ENCODE measurements at places on chromosomes 13 and 19.
A peak's percentile ranks its signal among the peaks of the same experiment; 100 is the strongest.

GRCh38 chr13:48749144-48749543, 95.4 kb downstream of the CYSLTR2 start:
- no peak for DNase-seq

DNA sequence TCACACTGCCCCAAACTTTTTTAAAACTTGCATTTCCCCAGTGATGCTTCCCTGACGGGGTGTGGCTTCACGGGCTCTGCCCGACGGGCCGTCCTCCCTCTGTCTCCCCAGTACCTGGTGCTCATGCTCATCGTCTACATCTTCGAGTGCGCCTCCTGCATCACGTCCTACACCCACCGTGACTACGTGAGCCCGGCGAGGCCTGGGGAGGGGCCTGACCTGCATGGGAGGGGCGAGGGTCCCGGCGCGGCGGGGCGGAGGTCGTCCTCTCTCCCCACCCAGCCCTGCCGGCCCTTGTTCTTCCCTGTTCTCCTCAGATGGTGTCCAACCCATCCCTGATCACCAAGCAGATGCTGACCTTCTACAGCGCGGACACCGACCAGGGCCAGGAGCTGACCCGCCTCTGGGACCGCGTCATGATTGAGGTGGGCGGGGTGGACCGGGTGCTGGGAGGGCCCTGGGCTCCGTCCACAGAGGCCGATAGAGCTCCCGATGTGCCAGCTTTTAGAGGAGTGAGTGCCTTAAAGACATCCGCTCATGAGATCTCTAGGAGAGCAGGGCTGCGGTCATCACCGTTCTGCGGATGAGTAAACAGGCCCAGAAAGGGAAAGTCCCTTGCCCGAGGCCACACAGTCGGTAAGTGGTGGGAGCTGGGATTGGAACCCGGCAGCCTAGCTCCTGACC, 6.9 kb downstream of the UPK1A start:
- DNase-seq, result no peak

- no peak for DNase-seq
These were observed 8.9 kb downstream of the ZC3H4 start for GRCh38 chr19:47104680-47105079.

DNA sequence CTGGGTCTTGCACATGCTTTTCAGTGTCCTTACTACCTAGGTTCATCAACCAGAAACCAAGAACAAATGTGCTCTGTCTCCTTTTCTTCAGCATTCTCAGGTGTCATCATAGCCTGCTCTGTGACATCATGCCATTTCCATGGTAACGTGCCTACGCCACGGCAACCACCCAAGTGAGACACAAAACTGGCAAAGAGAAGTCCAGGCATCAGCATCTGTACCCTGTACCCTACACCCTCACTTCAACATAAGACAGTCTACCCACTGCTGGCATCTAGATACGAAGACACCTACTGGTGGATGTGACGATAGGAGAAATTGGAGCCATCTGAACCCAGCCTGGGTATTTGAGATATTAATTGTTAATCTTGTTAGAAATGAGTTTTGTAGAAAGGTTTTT, 13.3 kb downstream of the ZC3H4 start:
- no peak for DNase-seq

DNA sequence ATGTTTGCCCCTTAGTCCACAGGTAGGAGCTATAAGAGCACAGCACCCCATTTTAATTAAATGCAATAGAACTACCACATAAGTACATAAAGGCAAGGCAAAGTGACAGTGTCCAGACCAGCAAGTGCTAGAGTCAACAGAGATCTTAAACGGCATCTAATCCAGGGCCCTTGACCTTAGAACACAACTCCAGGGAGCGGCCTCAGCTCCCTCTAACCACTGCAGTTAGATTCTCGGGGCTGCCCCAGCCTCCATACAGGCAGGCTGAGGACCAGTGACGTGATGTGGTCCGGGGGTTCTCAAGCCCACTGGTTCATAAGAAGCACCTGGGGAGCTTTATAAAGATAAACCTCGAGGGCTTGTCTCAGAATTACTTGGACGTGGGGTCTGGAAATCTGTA, 10.0 kb upstream of the ATP12A start:
- no peak for DNase-seq

- peak; percentile 96 for DNase-seq
These were observed at the start of gene ZNF44 for GRCh38 chr19:12294249-12295158. TSS of gene ZNF44 (minus strand) at chr19:12294883. CDS start at chr19:12294694, 189 bp downstream.

DNA sequence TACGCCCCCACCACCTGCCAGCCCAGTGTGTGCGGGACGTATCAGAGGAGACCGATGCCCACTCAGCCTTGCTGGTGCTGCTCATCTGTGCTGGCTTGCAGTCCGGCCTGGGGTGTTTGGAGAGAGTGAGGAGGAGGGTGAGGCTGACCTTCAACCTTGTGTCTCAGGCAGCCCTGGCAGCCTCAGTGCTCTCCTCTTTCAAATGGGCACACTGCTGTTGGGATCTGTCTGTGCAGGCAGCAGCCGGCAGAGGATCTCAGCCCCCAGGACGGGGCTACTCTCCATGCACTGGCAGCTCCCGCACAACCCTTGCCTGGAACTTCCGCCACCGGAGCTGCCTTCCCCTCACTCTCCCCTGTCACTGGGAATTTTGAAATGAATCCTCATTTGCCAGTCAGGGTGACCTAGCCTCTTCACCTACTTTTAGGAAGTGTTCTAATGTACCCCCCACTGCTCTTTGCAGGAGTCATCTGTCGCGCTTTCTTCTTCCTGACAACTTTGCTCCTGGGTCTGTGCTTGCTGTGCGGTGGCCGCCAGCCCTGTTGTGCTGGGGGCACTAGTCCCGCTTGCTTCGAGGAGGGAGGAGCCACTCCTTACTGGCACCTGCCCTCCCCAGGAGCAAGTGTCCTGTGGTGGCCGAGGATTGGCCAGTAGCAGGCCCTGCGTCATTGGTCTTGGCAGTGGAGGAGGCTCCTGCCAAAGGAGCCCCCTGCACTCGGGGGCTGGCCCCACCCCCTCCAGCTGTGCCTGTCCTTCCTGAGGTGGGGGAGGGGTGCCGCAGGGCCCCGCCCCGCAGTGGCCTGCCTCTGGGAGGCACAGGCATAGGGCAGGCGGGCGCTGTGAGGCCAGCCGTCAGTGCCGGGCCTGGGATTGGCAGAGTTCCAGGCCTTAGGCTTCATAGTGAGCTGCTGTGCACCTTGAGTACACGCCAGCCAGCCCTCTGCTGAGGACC, 53.4 kb downstream of the TSSK6 start:
- peak; percentile 87 for DNase-seq

DNA sequence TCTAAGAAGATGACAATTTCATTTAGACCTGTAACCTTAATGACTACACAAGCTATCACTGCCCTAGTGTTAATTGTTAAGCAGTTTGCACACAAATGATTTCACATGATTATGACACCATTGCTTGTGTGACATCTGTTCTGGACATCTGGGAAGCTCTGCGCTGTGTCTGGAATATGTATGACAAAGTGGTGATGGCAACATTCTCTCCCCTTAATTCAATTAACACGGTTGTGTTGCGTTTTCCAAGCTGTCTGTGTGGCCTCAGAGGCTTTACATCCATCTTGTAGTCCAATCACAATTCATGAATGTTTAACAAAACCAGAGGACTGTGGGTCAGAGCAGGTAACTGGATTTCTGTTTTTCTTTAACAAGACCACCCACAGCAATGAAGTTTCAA, 204.4 kb downstream of the COG6 start:
- DNase-seq, result peak; percentile 94

DNA sequence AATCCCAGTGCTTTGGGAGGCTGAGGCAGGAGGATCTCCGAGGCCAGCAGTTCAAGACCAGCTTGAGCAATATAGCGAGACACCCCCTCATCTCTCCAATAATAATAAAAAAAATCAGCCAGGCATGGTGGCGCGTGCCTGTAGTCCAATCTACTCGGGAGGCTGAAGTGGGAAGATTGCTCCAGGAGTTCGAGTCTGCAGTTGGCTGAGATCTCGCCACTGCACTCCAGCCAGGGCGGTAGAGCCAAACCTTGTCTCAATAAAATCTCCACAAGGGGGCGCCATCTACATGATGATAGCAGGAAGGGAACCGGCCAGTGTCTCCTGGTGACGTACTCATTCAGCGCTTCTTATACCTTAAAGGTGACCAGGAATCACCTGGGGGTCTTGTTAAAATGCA, 13.6 kb upstream of the C5AR1 start:
- DNase-seq, result peak; percentile 65

DNA sequence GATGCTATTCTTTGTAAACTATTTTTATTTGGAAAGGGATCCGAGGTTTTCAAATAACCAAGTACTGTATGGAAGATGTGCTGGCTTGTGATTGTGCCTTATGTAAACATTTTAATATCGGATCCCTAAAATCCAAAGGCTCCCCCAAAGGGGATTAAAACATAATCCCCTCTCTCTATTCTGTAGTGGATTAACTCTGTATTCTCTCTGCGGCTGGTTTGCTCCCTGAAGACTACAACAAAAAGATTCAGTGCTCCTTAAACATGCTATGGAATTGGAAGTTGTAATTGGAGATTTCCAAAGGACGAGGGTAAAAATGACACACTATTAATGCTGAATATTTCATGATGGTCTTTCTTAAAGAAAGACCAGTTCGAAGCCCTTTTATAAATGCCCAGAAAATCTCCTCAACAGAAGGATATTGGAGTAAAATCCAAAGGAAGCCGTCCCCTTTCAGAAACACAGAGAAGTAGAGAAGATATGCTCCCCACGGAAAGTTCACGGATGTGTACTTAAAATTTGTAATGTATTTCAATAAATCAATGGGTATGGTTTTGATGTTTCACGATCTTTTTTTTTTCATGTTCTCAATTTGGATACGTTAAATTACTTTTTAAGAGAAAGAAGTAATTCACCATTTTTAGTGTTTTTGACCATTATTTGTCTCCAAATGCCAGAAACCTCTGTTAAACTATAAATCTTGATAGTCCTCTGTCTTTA, 6.5 kb downstream of the MAB21L1 start:
- DNase-seq, result no peak

DNA sequence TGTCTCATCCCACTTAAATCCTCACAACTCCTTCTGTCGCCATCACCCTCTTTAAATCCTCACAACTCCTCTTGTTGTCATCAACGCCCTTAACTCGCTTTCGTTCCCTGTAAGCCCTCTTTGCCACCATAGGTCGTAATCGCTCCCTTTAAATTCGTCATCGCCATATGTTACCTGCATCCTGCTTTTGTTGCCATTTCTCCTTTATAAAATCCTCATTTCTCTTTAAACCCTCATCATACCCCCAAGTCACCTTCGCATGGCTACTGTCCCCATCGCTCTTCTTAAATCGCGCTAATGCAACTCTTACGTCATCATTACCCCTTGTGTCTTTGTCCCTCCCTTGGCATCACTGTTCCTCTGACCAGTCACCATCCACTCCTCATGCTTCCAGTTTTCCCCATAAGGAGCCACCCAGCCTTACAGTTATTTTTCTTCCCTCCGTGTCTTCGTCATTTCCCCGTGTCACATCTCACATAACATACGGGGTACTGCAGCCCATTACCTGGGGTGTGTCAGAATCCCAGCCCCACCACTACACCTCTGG, 539 bp downstream of the PLD3 start:
- peak; percentile 28 for DNase-seq

DNA sequence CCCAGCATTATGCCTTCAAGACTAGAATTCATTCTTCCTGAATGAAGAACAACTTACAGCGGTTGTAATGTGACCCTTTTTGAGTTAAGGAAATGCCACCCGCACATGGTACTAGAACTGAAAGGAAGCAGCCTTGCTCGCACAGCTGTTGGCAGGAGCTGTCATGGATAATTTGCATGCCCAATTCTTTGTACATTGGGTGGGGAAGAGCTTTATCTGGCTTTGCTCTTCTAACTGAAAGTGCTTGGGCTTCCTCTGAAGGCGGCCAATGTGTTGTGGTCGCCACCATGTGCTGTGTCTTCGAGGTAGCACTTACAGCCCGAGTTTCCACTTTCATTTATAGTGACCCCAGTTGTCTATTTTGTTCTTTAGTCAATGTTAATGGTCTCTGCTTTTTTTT, 3.4 kb downstream of the CCNE1 start:
- DNase-seq, result no peak

Measured in SK-N-DZ (cell line).